Esophagus squamous epithelium (tissue), 5 donors: ENCODE measurements at places on chromosomes 11 and 22.

- no peak for DNase-seq
These were observed 2.1 kb downstream of the NRIP3 start for GRCh38 chr11:9001736-9002135.

DNA sequence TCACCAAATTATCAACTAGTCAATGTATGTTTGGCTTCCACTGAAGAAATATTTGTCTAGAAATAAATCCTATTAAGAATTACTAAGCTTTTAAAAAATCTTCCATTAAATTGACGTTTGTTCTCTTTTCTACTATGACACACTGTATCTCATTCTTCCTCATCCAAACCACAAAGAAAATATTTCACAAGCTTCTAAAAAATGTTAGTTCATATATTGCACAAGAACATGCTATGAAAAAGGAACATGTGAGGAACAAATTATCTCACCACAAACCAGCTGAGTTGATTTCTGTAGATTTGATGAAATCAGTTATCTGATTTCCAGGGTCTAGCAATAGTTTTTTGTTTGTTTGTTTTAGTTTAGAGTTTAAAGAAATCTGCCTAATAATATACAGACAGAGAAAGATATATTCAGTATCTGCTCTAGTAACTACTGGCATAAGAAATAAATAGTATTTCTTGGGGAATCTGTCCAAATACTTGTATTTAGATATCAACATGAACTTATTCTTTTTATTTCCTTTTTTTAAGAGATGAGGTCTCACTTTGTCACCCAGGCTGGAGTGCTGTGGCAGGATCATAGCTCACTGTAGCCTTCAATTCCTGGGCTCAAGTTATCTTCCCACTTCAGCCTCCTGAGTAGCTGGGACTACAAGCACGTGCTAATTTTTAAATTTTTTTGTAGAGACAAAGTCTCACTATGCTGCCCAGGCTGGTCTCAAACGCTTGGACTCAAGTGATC is 161.7 kb downstream of the ATG16L2 start:
- DNase-seq, result no peak

DNA sequence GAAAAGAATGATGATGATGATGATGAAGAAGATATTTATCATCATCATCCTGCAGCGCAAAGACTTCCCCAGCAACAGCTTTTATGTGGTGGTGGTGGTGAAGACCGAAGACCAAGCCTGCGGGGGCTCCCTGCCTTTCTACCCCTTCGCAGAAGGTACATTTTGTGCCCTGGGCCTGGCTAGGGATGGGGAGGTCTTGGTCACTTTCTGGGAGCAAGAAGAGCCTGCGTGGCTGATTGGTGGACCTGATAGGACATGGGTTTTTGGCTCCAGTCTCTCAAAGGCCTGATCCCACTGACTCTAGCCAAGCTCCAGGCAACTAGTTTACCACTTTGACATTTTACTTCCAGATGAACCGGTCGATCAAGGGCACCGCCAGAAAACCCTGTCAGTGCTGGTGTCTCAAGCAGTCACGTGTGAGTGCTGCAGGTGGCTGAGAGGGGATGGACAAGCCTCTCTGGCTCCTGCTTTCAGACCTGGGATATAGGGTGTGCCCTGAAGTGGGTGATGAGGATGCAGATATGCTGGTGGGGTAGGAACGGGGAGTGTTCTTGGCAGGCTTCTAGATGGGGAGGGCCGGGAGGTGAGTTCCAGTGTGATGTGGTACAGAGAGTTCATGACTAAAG is 5.3 kb downstream of the SIDT2 start:
- DNase-seq, result no peak

DNA sequence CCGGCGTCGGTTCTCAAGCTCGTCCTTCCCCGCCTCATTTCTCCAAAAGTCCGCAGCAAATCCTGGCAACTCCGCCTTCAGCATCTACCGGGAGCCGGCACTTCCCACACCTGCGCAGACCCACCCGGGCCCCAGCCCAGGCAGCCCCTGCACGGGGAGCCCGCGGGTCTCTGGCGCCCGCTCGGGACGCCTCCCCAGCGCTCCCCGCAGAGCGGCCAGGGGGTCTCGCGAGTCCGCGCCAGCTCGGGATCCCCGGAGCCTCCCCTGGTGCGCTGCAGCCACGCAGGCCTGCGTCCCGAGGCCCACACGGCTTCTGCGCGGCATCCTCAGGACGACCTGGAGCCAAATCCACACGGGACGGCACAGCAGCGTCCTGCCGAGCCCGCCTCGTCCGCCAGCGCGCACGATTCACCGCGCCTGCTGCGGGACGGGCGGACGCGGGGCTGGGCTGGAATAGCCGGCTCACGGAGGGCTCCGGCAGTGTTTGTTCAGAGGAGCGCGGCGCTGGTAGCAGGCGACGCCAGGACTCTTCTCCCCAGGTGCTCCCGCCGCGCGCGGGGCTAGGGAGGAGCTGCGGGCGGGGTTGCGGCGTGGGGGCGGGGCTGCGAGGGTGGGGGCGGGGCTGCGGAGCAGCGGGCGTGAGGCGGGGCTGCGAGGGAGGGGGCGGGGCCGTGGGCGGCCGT is 816 bp upstream of the PHRF1 start:
- no peak for DNase-seq

DNA sequence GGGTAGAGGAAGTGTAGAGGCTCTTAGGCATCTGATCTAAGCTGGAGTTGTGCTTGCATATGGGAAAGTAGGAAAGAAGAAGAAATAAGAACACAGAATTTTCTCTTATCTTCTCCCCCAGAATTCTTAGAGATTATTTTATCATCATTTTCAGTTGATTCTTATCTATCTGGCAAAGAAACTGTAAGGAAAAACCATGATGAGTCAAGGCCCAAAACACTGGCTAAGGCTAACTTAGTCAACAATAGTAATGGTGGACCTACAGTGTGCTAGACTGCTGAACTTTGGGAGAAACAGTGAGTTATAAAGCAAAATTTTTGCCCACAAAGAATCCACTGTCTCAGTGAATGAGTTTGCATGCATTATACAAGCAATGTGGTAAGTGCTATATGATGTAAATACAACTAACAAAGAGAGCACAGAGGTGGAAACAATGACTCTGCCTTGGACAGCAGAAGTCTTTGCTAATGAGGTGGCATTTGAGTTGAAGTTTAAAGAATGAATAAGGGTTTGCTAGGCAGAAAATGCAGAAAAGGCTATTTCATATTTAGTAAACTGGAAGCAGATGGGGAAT is 344.5 kb upstream of the PLET1 start:
- no peak for DNase-seq

DNA sequence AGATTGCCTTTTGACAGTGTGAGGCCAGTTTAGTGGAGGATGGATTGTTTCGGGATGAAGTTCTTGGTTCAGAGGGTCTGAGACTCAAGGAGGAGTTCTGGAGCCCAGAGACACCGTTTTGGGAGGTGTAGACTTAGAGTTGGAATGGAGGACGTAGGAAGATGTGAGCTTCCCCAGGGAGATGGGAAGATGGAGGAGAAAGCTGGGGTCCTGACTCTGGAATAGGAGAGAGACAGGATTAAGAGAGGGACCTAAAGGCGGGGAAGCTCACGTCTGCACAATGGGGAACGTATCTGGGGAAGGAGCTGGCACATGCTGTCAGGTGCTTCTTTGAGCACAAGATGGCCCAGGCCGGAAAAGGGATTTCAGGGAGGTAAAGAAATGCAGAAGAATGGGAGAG is 71.3 kb upstream of the CLDN5 start:
- no peak for DNase-seq

- no peak for DNase-seq
These were observed 45.6 kb downstream of the ZNF280B start for GRCh38 chr22:22462813-22463567.

GRCh38 chr11:75721852-75722668 is 4.4 kb downstream of the MOGAT2 start:
- no peak for DNase-seq

GRCh38 chr11:102459393-102459792 is 6.8 kb upstream of the TMEM123 start:
- no peak for DNase-seq

- no peak for DNase-seq
These were observed 61.1 kb upstream of the PICALM start for GRCh38 chr11:86129740-86130540.

DNA sequence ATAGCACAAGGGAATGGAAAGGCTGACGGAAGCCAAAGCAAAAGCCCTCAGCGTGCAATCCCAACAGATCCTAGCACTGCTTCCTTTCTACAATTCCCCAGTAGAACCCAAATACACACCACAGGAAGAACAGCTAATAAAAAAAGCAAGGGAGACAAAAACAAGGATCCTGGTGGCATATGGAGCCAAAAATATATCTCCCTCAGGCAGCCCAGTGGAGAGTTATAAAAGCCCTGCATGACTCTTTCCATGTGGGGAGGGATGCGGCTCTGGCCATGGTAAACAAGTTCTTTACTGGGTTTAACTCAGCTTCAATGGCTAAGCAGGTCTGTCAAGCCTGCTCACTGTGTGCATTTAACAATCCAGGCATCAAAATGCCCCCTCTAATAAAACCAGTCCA is 88.1 kb downstream of the PIWIL4 start:
- no peak for DNase-seq

DNA sequence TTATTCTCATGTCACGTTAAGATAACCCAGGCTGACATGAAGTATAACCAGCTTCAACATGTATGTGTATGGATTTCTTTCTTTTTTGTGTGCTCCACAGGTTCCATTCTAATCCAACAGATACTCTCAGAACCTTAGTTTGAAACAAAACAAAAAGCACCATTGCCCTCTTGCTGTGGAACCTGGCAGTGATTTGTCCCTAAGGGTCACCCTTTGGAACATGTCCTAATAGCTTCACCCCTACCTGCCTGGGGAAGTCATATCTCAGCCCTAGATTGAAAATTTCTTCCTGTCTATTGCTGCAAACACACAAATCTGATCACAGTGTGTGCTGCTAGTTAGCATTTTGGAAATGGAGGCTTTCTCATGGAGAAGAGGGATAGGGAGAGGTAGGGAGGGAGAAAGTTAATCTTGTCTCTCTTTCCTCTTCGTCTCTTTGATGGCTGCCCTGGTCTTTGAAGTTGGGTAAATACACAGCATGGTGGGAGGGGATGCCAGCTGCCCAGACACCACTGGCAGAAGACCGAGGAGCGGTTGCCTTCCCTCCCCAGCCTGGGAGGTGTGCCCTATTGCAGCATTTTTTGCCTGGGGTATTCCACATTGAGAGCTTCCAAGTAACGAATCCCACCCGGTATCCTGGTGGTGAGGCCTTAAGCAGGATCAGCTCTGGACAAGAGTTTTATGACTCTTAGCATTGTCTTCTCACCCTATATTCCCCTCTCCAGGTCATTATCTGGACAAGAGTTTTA is 11.6 kb upstream of the CADM1 start:
- no peak for DNase-seq

- no peak for DNase-seq
These were observed 22.6 kb downstream of the ETS1 start for GRCh38 chr11:128564642-128565245.

- DNase-seq, result no peak
These were observed 153.0 kb downstream of the LRRC4C start for GRCh38 chr11:41306431-41306830.

GRCh38 chr11:131602431-131602830 is 232.0 kb downstream of the NTM start:
- no peak for DNase-seq

GRCh38 chr22:21701384-21701971 is 34.1 kb downstream of the YPEL1 start:
- no peak for DNase-seq

DNA sequence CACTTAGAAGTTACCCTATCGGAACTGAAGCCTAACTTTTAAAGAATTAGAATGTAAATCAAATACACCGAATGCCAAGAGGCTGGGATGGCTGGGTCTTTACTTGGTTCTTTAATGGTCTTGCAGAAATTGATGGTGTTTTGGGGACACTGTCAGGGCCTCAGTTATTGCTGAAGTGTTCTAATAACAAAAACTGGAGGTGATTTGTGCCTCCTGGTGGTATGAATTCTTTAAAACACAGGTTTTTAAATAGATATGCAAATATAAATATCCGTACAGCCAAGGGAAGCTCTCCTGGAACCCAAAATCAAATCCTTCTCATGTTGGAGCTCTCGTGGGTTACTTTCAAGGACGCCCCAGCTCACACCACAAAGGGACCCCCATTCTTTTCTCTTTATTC is 19.3 kb upstream of the TMPRSS5 start:
- no peak for DNase-seq

DNA sequence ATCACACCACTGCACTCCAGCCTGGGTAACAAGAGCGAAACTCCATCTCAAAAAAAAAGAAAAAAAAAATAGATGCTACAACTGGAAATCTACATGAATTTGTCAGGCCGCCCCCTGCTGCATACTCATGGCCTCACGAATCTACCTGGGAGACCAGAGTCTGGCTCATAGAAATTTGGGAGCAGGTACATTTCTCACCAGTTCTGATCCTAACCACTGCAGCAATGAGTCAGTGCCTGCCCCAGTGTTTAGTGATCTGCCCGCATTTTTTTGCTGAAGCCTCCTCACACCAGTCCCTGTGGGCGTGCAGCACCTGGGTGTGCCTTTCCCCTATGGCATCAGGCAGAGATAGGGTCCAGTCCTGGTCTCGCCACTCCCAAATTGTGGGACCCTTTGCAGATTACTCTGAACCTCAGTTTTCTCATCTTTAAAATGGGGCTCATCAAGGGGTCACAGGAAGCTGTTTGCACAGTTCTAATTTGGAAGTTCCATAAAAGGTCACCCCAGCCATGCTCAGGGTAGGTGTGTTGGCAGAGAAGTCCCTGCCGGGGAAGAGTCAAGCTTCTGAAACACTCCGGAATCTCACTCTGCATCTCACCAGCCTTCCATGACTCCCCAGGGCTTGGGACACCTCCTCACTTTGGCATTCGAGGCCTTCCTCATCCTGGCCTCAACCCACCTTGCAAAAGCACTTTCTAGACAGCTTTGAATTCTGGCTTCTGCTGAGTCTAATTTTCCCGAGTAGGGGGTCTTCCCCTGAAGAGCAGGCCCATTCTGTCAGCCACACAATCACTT is 39.3 kb upstream of the LINC01488 start:
- DNase-seq, result no peak

GRCh38 chr11:45857961-45858474 is 10.7 kb downstream of the CRY2 start:
- no peak for DNase-seq

DNA sequence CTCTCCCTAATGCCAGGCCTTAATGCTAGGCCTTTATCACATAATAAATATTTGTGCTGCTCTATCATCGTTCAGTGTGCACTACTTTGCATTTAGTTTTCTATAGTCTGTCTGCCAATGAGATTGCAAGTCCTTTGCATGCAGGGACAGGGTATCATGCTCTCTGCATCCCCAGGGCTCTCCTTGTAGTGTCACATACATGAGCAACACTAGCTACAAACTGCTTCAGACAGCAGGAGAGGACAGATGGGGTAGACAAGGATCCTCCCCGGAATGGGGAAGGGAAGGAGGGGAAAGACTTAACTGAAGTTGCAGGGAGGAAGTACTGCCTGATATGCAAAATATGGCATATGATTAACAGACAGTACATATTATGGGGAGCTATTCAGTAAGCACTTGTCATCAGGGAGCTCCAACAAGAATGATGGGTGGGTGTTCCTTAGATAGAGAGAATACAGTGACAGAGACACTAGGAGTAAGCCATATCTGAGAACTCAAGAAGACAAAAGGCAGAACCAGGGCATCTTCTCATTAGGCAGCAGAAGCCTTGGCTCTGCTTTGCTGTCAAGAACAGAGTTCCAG is 42.8 kb downstream of the ZNF202 start:
- DNase-seq, result no peak

GRCh38 chr11:101348786-101349185 is 219.2 kb upstream of the PGR start:
- no peak for DNase-seq
